ENCODE measurements at places on chromosomes 11 and 22.

- no peak for DNase-seq
These were observed 3.7 kb upstream of the APLNR start for GRCh38 chr11:57240757-57241156.

DNA sequence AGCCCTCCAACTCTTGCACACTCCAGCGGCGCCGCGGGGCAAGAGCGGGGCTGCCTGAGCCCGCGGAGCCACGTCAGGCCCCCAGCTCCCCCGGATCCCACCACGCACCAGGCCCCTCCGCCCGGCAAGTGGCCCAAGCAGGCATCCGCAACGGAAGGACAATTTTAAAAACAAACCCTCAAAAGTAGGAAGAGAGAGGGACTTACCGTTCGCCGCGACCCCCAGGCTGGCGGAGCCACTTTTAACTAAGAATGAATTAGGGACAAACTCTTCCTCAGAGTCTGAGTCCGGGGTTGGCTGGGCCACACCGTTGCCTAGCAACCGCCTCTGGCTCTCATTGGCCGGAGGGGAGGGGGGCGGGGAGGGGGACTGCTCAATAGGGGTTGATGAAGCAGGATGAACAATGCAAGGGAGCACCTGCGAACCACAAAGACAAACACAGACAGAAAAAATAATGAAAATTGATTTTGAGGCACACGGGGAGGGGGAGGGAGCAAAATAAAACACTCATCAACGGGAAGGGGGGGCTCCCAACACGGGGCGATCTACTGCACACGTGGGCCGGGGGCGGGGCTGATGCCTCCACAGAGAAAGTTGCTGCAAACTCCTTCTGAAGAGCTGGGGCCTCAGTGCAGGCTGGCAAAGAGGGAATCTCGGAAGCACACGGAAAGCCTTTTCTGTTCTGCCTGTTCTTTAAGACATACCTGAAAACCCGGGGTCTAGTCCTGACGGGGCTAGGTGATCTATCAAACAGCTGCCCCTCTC, 387.5 kb upstream of the NARS2 start:
- DNase-seq: peak; percentile 66

DNA sequence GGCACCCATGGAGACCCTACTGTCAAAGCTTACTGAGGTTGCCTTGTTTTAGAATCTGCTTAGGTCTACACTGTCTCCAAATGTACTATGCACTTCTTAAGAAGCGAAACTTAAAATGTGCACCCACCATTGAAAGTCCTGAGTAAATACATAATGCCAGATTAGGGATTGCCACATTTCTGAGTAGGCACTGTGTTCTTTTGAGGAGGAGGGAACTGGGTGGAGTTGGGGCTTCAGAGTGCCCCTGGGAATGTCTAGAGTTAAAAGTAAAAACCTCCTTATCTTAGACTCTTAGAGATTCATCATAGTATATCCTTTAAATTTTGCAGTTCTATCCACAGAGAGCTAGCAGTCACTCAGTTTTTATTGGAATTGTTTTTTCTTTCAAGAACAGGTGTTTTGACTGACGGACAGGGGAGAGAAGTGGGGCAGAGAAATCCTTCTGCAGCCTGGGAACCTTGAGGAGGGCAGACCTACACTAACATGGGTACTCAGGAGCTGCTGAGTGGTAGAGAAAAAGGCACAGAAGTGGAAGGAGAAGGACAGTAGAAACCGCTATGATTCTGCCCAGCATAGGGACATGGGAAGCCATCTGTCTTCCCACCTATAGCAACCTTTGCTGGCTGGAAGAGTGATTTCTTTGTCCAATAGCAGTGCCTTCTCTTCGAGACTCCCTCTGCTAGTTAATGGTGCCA, 33.4 kb upstream of the MICAL2 start:
- no peak for DNase-seq

GRCh38 chr11:128174465-128175291, 412.7 kb downstream of the ETS1 start:
- DNase-seq: no peak

- DNase-seq: no peak
These were observed 16.5 kb upstream of the USP18 start for GRCh38 chr22:18133452-18133851.

DNA sequence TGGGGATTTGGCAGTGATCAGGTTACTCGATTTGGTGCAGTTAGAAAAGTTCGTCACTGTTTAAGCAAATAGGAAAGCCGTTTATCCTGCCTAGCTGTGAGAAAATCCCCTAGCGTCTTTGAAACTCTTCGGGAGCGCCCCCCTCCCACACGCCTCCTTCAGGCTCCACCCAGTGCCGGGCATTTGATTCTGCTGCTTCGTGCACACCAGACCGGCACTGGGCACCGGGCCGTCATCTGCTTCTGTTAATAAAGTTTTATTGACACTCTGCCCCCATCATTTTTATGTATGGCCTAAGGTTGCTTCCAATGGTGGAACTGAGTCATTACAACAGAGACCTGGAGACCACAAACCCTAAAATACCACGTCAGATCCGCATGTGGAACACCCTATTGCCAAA, 50.9 kb downstream of the IGF2 start:
- DNase-seq: no peak

GRCh38 chr11:101870510-101870909, 44.3 kb upstream of the CEP126 start:
- no peak for DNase-seq

DNA sequence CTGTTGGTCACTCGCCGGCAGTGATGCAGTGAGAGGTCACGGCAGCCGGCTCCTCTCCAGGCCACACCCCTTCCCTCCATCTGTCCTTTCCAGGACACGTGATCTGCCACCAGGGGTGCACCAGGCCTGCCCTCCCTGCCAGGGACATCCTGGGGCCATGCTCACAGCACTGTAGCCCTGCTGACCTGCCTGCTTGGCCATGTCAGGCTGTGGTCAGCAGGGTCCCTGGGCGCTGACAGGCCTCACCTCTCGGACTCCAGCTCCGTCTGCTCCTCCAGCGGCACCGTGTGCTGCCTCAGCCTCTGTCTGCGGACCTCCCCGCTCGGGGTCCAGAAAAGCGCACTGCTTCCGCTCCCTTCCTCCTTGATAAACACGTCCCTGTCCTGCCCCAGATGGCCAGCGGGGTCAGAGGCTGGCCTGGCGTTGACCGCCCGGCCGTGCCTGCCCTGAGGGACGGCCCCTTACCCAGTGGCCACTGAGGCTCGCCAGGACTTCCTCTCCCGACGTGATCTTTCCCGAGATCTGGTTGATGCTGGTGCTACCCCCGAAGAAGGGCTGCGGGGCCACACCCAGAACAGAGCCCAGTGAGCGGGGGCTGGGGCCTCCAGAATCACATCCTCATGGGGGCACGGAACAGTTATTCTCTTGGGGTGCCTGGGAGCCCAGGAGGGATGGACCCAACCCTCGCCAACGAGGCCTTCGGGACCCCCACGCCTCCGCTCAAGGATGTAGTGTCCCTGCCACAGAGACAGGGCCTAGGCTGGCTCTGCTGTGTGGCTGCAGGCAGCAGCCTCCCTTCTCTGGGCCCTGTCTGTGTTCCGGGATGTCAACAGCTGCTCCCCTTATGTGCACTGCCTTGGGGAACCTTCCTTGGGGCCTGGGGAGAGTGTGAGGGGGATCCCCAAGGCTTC, 36.3 kb upstream of the CARS1 start:
- no peak for DNase-seq

Measured in NCI-H1105 treated with DMSO at 0.1 percent for 48 hours (cell line).